ENCODE measurements at places on chromosomes 3 and 15. TPM values are rescaled to one million over a fixed set of nuclear protein-coding genes. Genes with fewer than 3 reads are reported as not detected.

The PCSK6 gene
- total RNA-seq: 3.0 TPM

The FAM240A gene
- not detected for total RNA-seq

DNA sequence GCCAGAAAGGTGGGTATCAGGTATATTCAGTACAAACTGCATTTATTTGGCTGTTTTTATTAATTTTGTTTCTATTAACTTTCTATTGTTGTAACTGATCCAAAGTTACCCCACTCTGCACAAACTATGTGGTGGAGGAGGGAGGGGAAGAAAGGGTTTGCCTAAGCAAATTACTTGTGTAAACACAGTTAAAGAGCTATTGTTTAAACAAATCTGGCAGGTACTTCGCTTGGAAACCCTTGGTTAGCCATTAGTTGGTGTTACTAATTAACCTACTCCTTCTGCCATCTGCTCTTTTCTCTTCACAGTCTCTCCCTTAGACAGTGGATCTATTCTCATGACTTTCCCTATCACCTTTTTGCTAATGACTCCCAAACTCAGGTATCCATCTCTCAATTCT is 328.4 kb upstream of the NECTIN3 start:
- no peak for DNase-seq

- no peak for DNase-seq
Observed at GRCh38 chr3:116946376-116946775, 236.8 kb downstream of the TUSC7 start.

DNA sequence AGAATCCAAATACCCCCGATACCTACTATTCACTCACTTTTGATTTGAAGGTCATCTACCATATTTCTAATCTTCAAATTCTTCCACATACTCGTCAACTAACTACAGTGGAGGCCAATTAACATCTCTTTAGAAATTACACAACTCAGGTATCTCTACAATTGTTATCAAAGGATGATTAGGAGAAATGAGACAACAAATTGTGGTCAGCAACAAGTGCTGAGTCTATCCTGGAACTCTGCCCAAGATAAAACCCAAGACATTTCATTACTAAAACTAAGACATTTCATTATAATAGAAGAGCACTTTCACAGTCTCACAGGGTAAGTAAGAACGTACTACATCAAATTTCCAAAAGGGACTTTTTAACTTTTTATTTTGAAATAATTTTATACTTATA is 100.0 kb downstream of the TBC1D5 start:
- no peak for DNase-seq

Measured in activated CD8-positive, alpha-beta T cell treated with anti-CD3 and anti-CD28 coated beads for 36 hours (primary cell).